Stimulated activated CD4-positive, alpha-beta T cell treated with anti-CD3 and anti-CD28 coated beads, Interleukin-15, amount 100 ng/mL, for 24 hours (primary cell): ENCODE measurements at places on chromosomes 1 and 21.

DNA sequence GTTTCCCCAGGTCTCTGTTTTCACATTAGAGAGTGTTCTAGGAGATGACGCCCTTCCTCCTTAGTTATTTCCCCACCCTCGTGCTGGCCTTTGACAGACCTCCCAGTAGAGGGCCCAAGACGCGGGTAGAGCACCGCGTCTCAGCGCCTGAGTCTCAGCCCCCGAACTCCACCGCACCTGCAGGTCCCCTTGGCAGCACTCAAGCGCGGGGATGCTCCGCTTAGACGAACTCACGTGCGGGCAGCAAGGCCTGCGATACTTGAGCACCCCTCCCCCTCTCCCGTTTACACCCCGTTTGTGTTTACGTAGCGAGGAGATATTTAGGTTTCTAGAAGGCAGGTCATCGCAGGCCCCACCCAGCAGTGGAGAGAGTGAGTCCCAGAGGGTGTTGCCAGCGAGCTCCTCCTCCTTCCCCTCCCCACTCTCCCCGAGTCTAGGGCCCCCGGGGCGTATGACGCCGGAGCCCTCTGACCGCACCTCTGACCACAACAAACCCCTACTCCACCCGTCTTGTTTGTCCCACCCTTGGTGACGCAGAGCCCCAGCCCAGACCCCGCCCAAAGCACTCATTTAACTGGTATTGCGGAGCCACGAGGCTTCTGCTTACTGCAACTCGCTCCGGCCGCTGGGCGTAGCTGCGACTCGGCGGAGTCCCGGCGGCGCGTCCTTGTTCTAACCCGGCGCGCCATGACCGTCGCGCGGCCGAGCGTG lies at the start of gene CD55:
TSS of gene CD55 (plus strand) at position 600 of the 711 bp plus-strand sequence. CDS start at position 688, 88 bp downstream.
- peak; percentile 98 for DNase-seq

DNA sequence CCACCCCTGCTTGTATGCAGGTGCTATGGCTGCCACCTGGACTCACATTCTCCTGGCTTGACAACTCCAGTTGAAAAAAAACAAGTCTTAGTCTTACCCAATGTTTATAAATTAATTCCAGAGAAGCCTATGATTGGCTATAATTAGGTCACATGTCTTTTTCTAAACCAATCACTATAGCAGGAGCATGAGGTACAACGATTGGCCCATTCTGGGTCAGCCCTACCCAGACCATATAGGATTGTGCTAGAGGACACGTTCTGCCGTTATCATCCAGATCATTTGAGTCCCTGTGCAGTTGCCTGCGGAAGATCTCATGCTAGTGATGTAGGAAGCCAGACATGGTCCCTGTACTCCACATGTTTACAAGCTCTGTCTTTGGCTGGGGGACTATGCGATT lies 41.9 kb upstream of the PARP1 start:
- no peak for DNase-seq

- DNase-seq, result no peak
Observed at GRCh38 chr1:46183079-46183847, 7.0 kb upstream of the P3R3URF start.

DNA sequence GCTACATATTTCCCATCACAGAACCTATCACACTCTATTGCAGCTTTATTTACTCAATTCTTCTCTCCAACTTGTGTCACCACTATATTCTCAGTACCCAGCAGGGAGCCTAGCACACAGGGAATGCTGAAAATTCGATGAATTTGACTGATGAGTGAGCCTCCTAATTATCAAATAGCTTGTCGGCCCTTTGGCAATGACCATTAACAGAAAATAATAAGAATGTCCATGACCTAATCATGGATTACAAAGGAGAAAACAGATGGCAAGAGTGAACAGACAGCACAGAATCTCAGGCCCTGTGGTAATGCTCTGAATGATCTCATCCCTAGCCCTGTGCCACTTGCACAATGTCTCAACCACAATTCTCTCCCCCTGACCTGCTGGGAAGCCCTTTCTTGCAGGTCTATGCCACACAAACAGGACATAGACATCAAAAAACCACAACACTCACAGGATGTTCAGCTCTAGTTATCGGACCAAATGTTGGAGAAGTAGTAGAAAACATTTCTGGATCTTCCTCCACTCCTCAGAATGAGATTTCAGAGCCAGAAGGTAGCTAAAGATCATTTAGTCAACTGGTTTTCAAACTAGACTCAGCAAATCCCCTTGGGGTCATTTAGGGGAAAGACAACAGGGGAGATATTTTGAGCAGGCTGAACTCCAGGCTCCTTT lies 68.4 kb downstream of the LUZP1 start:
- peak; percentile 29 for DNase-seq
